HAP-1 (cell line): ENCODE measurements at places on chromosomes 11 and 22.
A peak's percentile ranks its signal among the peaks of the same experiment; 100 is the strongest.

GRCh38 chr11:61602775-61603569 is 22.1 kb upstream of the SYT7 start:
- no peak for DNase-seq

DNA sequence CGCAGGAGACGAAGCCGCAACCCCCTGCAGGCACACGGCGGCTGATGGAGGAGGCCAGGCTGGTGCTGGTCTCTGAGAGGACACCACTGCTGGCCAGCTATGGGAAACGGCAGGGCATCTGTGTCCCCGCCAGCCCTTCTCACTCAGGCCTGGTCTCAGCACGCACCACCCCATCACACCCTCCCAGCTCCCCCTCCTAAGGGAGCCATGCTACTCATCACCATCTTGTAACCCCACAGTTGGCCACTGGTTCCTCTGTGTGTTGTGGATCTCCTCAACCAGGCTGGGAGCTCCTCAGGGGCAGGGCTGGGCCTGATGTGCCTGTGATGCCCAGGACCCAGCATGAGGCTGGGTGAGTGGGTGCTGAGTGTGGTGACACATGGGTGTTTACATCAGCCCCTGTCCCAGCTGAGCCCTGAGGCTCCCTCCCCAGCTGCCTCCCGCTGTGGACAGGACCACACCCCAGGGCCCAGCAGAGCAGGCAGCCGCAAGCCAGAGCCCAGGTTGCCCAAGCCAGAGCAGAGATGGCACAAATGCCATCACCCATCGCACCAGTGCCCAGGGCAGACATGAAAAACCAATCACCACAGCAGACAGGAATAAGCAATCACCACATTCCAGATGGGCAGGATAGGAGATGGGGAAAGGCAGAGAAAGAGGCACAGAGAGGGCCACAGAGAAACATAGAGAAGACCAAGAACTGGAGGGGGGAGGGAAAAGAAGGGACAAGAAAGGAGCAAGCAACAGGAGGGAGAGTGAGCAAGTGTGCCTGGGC is 8.2 kb downstream of the ARVCF start:
- DNase-seq, result no peak

- DNase-seq, result no peak
Observed at GRCh38 chr11:61551634-61552033, 29.2 kb downstream of the SYT7 start.

DNA sequence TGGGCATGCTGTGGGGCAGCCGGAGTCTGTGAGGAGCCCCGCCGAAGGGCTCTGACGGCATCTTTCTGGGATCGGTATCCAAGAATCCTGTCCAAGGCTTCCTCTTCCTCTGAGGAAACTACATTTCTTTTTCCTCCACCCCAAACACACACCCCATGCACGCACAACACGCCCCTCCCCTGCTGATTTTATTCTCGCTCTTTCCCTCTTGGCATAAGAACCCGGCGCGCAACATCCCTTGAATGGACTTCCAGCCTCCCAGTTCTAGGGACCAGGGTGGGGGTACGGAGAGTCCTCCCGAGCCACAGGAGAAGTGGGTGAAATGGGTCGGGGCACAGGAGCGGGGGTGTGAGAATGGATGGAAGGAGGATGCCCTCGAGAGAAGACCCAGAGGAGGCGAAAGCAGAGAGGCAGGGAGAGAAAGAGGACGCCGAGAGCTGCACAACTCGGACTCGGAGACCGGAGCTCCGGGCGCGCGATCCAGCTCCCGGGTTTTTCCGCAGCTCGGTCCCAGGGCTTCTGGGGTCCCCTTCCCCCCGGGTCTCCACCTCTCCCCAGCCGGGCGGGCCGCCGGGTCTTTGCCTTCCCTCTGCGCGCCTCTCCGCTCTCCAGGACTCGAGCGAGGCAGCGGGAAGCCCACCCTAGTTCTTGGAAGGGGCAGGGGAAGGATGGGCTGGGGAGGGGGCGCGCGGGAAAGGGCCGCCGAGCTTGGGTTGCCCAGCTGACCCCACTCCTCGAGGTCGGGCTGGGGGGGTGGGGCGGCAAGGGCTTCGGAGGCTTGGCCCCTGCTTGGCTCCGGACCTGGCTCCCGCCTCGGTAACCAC is 1.5 kb upstream of the LARGE1 start:
- peak; percentile 58 for DNase-seq

- DNase-seq, result no peak
Observed at GRCh38 chr11:114315749-114316368, 19.7 kb downstream of the NNMT start.
